ENCODE measurements at places on chromosomes 5 and 9. TPM values are rescaled to one million over a fixed set of nuclear protein-coding genes. Genes with fewer than 3 reads are reported as not detected.

Gene ZCCHC10
- 35.6 TPM for total RNA-seq

Gene NME5
- 5.6 TPM for total RNA-seq

Gene CORO2A
- 2.1 TPM for total RNA-seq

Gene RLN1
- total RNA-seq, result not detected

Gene C6
- total RNA-seq, result not detected

Gene GLRA1
- not detected for total RNA-seq

Gene PCDHGA5
- total RNA-seq, result 0.50 TPM

Gene NPR3
- 0.10 TPM for total RNA-seq

Gene XRCC4
- 21.5 TPM for total RNA-seq

Gene IL3
- total RNA-seq, result not detected

Gene FCN2
- not detected for total RNA-seq

Data from H4 (cell line).